ENCODE measurements at places on chromosomes 6 and 20.
A peak's percentile ranks its signal among the peaks of the same experiment; 100 is the strongest.

- no peak for DNase-seq
These were observed 154.1 kb upstream of the SGK1 start for GRCh38 chr6:134472046-134472445.

DNA sequence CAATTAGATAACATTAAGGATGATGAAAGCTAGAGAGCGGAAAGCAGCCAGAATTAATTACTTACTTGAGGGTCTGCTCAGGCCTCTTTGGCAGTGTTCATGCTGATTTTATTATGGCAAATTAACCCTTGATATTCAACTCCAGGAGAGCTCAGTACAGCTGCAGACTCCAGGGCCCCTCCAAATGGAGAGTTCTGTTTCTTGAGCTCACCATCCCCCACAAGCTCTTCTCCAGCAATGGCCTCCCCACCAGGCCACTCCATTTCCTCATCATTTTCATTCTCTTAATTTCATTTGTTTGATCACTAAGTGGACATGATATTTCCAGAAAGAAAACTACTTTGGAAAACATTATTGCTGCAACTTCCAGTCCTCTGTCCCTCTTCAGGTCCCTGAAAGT is 513.3 kb upstream of the NOX3 start:
- DNase-seq = no peak

GRCh38 chr6:161696801-161697200 is 422.9 kb upstream of the AGPAT4 start:
- no peak for DNase-seq

DNA sequence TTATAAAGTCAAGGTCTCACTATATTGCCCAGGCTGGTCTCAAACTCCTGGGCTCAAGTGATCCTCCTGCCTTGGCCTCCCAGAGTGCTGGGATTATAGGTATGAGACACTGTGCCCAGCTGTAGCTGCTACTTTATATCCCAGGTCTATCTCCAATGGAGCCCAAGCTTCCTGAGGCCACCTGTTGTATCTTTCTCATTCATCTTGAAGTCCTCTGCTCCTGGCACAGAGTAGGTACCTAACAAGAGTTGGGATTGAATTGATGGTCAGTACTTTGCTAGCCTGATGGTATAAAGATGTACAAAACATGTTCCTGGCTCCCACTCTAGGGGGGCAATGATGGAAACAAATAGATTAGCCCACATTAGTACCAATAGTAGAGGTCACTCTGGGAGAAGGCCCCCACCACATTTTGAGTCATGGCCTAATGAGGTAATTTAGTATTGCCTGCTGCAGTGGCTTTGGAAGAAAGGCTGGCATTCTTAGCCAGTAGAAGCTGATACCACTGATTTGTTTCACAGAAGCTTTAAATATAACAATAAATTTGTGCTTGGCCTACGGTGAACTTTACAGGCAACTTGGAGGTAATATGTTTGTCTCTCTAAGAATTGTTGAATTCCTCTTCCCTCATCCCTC is 5.4 kb downstream of the PTPN1 start:
- DNase-seq = no peak

DNA sequence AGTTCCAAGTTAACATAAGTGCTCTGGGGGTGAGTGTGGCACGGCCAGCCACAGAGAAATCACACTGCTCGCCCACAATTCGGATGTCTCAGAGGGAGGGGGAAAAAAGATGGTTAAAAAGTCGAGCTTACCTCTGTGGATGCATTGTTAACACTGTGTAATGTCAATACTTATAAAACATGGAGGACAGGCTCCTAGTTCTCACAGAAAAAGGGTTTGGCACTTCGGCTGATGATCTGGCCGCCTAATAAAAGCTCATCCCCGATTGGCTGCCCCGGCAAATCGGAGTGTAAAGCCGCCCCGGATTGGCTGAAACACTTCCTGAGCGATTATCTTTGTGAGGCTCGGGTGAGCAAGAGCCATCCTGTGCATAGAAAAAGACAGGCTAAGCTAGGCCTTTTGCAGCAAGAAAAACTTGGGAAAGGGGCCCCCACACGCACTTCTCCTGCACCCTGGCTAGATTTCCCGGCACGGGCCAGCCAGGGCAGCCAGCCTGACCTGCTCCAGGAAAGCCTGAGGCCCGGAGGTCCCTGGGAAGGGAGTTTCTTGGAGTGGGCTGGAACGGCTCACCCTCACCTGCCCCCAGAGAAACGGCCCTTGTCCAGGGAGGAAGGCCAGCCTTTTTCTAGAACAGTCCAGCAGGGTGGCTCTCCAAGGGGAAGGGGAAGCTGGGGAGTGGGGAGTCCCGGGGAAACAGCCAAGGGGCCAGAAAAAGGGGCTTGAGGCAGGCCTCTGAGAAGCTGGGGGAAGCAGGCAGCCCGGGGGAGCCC is at the start of gene ZMYND8:
Gene ZMYND8 (minus strand): TSS at position 174 of the 770 bp plus-strand sequence. CDS start 29 bp downstream, at position 145.
- peak; percentile 96 for DNase-seq

Data from activated CD4-positive, alpha-beta T cell treated with anti-CD3 and anti-CD28 coated beads, Interleukin-2, Interleukin-4, amounts not matched to agents 100 ng/mL and 50 ng/mL, durations not matched to agents 16 hours and 8 hours (primary cell).